Stimulated activated CD8-positive, alpha-beta memory T cell treated with anti-CD3 and anti-CD28 coated beads, Interleukin-7, amount 100 ng/mL, for 1 hour (primary cell): ENCODE measurements at places on chromosomes 6 and 20.

- DNase-seq, result no peak
Measured at GRCh38 chr20:53768329-53768728, 174.7 kb upstream of the ZNF217 start.

- no peak for DNase-seq
Measured at GRCh38 chr20:14643146-14643545, 305.7 kb upstream of the FLRT3 start.

GRCh38 chr20:34595377-34596184, 37.1 kb downstream of the MAP1LC3A start:
- no peak for DNase-seq

DNA sequence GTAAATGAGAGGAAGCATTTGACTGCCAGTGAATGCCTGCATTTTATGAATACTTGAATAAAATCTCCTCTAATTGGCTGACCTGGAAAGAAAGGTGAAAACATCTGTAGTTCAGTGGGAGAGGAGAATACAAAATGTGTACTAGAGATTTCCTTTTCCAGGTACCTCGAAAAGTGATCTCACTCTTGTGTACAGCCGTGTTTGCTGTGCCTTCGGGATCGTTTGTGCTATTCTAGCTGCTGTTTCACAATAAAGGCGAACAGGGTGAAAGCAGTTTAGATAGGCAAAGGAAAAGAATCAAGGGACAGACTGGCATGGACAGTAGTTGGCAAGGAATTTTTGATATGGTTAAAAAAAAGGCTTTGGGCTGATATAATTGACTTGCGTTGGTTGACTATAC, 112.3 kb downstream of the ARID1B start:
- no peak for DNase-seq

- no peak for DNase-seq
Measured at GRCh38 chr6:166860392-166860791, 96.0 kb downstream of the RNASET2 start.
